ENCODE measurements at places on chromosomes 7 and 10.

DNA sequence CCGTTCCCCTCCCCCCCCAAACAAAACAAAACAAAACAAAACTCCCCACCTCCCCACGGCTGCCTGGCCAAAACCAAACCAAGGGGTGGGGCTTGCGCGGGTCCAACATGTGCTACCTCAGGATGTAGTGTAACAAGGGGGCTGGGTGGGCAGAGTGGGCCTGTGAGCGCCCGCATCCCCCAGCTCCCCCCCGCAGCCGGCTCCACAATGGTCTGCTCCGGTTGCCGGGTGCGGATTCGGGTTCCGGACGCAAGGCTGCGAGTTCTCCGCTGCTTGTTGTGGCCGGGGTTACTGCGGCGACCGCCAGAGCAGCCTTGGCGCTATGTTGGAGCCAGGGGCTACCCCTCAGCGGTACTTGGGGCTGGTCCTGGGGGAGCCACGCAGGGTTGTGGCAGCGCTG lies 4.9 kb downstream of the C10orf143 start:
- no peak for DNase-seq

GRCh38 chr7:46290374-46291049 lies 369.4 kb upstream of the IGFBP3 start:
- DNase-seq, result no peak

DNA sequence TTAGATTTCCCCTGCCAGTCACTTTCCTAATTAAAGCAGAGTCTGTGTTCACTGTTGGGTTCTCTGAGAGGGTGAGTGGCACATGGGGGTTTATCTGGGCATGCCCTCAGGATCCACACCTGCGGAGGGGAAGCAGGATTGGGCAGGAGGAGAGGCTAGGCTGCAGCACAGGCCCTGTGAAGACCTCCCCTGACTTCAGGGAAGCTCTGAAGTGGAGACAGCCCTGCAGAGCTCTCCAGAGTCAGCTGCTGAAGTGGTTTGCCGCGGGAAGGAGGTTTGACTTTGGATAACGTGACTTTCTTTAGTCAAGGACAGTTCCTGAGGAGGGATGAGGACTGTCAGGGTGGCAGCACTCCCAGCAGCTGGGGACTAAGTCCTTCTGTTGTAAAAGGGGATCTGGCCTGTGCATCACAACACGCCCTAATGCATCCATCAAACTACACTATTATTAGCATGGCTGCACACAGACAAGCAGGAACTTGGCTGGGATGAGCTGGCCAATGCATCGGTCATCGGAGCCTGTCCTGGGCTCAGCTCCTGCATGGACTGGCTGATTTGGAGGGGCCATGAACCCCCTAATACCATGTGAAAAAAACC lies 50.9 kb upstream of the LEP start:
- DNase-seq, result no peak

DNA sequence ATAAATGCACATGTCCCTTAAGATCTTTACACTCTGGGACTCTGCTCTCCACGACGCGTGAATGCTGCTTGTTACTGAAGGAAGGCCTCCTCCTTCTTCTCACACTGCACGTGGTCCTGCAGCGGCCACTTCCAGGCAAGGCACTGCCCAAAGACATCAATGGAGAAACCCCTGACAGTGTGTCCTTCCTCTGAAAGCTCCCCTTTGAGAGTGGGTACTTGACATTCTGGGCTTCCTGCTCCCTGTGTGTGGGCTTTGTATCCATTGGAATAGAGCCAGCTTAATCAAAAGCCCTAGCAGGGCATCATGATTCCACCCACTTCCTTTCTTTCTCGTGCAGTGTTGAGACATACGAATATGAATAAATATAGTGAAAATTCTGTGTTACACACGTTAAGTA lies 69.7 kb upstream of the STK17A start:
- no peak for DNase-seq

GRCh38 chr7:47726047-47726726 lies 144.3 kb upstream of the TNS3 start:
- DNase-seq, result no peak
